NB4 (cell line): ENCODE measurements at places on chromosomes 11 and 22.

- peak; percentile 59 for DNase-seq
These were observed 54.0 kb downstream of the UVRAG start for GRCh38 chr11:75868990-75869389.

DNA sequence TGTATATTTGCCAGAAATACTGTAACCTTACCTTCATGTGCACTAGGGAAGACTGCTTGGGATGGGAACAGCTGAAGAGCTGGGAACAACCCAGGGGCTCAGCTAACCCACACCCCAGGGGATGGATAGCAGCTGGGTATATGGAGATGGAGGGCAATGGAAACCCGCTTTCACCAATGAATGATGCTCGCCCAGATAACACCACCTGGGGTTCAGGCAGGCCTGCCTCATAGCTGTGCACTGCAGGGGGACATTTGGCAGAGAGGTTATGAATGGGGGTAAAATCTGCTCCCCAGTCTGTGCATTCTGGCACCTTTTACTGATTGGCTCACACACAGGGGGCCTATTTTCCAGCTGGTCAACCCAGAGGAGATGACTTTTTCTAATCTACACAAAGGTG is 170.7 kb downstream of the CHST1 start:
- no peak for DNase-seq

DNA sequence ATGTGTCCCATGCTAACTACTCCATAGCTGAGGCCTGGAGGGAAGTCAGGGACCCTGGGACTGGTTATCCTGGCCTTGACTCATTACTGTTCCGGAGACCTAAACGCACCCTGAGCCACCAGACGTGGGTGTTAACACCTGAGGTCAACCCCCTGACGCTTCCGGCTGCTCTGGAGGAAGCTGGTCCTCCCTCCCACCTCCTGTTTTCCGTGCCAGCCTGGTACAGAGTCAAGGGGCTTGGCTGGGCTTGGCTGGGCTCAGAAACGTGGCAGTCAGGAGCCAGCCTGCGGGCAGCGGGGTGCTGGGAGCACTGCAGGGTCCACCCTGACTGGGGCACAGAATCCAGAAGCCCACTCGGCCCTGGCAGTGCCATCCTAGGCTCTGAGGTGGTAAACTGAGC is 2.6 kb downstream of the TMPRSS4 start:
- no peak for DNase-seq

DNA sequence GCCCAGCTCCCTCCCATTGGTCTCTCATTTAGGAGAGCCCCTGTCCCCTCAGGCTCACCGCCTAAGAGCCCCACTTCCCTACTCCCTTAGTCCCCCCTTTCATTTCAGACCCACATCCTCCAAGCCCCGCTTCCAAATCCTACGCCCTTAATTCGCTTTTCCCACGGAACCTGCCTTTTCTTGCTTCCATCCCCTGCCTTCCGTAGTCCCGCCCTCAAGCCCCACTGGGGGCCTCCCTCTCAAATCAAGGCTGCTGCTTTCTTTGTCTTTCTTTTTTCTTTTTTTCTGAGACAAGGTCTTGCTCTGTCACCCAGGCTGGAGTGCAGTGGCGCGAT is 396 bp downstream of the CCDC157 start:
- no peak for DNase-seq

DNA sequence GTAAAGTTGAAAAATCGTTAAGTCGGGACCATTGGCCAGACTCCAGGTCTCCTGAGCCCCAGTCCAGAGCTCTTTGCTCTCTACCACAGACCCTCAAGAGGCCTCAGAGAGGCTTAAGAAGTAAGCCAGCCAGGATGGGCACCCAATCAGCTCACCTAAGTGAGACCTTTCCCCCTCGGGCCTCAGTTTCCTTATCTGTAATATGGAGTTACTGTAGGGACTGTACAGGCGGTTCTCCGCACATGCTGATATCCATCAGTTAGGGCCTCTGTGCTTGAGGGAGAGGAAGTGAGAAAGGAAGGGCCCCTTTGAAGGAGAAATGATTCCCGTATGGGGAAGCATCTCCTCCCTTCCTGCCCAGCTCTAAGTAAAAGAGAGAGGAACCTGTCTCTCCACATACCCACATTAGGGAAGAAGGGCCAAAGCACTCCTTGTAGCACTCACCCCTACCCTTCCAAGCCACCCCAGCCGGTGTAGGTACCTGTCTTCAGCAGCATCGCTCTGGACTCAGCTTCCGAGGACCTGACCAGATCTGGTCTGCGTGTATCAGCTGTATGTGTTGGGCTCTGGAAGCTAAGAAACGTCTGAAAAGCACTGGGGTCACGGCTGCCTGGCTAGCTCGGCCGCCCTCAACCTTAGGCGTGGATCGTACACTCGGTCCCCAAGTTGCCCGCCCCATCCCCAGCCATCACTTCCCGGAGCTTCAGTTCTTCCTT is 653 bp downstream of the NAGA start:
- peak; percentile 68 for DNase-seq

- DNase-seq, result no peak
These were observed 735.9 kb downstream of the NTM start for GRCh38 chr11:132106096-132106982.

DNA sequence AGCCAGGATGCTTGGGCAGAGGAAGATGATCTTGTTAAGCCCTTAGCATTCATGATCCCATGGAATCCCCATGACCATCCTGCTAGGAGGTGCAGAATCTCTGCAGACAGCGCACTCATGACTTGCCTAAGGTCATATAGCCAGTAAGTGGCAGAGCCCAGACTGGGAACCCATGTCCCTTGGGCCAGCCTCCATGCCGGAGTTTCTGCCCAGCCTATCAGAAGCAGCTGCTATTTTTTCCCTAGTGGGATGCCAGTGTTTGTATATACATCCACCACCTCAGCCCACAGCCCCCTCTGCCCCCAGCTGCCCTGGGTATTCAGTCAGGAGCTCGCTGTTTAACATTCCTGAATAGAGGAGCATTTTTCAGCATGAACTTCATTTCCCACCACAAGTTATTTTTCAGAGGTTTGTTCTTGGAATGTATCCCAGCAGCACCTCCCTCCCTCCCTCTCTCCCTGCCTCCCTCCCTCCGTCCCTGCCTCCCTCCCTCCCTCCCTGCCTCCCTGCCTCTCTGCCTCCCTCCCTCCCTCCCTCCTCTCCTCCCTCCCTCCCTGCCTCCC is 34.4 kb upstream of the SUSD2 start:
- DNase-seq, result peak; percentile 40

GRCh38 chr22:49573109-49573765 is 254.4 kb downstream of the BRD1 start:
- no peak for DNase-seq

GRCh38 chr11:11291041-11292015 is 61.7 kb downstream of the CSNK2A3 start:
- no peak for DNase-seq

DNA sequence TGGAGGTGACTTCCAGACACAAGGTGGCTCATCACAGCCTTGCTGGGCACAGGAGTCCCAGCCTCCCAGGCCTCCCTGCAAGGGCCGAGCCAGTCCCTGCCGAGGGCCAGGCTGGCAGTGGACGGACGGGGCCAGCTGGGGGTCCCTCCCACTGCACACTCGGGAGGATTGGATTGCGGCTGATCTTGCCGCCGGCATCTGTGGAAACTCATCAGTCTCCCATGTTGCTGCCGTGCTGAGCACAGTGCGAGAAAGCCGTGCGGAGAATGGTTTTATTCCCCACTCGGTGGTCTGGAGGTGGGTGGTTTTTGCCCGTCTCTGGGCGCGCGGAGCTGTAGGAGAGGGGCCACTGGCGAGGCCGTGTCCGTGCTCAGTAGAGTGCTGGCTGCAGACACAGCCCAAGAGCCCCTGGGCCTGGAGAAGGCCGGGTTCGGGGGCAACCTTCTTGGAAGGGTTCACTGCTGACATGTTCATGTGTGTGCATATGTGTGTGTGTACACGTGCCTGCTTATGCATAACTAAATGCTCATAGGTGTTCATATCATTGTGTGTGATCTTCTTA is 1246.4 kb downstream of the BRD1 start:
- DNase-seq, result no peak

- DNase-seq, result no peak
These were observed 126.7 kb downstream of the OSBP2 start for GRCh38 chr22:30821381-30821780.

DNA sequence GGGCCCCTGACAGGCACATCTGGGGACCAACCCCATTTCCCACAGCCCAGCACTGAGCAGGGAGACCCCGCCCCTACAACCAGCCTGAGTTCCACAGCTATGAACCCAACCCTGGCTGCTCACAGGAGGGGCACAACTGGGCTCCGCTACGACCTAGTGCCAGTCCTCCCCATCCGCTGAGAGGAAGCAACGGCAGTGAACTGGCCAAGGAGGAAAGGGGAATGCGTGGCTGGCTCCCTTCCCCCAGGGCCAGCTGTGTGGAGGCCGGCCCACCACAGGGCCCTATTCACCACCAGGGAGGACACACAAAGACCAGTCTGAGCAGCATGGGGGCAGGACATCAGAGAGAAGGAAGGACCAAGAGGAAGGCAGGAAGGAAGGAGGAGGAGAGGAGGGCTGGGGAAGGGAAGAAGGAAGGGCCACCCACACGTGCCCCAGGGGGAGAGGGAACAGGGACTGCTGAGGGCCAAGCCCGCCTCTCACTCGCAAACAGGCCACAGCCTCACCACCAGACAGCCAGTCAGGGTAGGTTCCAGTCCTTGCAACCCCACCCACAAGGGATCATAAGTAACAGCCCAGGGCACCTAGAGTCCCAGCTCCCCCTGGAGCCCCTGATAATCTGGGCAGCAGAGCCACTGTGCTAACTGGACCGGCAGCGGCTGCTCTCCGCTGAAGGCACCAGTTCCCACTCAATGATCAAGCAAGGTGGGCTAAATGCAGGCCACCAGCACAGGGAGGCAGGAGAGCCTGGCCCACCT is 8.5 kb upstream of the GAL3ST1 start:
- DNase-seq, result no peak

DNA sequence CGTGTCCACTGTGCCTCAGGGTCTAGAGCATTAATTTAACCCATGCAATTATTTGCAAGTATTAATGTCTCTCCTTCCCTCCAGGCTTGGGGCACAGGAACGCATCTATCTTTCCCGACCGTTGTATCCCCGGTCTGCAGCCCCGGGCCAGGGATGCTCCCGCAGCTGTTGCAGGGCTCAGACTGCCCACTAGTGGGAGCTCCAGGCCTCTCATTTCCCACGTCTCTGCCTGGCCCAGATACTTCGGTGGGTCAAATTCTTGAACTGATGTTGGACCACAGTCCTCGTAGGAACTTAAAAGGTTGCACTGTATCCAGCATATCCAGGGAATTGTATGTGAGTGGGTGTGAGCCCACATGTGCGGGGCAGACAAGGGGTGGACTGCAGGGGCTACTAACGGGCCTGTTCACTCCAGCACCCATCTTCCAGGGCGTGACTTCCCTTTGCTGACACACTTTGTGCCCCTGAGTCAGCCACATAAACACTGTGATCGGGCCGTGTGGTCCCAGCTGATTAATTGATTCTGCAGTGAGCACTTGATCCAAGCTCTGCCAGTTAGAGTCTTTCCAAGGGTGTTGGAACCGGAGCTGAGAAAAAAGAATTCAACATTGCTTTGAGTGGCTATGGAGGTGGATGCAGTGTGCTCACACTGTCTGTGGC is 451.3 kb downstream of the TBC1D22A start:
- DNase-seq, result peak; percentile 47

DNA sequence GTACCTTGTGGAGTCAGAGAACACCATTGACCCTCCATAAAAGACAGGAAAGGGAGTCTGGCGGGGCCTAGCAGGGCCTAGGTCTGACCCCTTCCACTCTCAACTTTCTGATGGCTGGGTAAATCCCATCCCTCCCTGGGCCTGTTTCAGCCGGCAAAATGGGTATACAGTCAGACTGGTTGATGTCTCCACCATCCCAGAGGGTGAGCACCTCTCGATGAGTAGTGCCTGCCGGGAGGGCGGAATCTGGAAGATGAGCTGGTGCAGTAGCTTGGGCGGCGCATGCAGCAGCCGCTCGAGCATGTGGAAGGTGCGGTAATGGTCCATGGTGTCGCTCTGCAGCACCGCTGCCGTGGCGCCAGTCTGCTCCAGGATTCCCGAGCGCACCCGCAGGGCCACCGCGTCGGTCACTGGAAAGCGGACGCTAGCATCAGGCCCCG is 528 bp downstream of the FIBP start:
- DNase-seq, result no peak

DNA sequence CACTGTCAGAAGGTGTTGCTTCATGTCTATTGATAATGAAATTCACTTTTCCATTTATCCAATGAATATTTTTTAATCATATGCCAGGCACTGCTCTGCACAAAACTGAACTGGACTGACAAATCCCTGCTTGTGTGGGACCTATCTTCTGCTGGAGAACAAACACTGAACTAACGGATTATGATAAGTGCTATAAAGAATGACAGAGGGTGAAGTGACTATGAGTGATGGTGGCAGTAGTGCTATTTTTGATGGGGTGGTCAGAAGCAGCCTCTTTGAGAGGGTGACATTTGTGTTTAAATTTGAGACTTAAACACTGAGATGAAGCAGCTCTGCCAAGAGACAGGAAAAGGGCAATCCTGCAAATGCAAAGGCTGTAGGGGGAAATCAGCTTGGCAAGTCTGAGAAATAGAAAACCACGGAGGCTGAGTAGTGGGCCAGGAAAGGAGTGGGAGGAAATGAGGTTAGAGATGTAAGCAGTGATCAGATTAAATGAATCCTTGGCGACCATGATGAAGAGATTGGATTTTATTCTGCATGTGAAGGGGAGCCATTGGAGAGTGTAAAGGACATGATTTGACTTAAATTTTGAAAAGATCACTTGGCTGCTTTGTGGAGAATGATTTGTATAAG is 6.0 kb downstream of the TBCEL start:
- DNase-seq, result peak; percentile 19

- peak; percentile 70 for DNase-seq
These were observed 458 bp downstream of the RTN4R start for GRCh38 chr22:20267441-20268278.

GRCh38 chr11:127943152-127943551 is 644.2 kb downstream of the ETS1 start:
- DNase-seq, result no peak

- DNase-seq, result peak; percentile 69
These were observed 270.7 kb downstream of the ETS1 start for GRCh38 chr11:128316541-128317227.

DNA sequence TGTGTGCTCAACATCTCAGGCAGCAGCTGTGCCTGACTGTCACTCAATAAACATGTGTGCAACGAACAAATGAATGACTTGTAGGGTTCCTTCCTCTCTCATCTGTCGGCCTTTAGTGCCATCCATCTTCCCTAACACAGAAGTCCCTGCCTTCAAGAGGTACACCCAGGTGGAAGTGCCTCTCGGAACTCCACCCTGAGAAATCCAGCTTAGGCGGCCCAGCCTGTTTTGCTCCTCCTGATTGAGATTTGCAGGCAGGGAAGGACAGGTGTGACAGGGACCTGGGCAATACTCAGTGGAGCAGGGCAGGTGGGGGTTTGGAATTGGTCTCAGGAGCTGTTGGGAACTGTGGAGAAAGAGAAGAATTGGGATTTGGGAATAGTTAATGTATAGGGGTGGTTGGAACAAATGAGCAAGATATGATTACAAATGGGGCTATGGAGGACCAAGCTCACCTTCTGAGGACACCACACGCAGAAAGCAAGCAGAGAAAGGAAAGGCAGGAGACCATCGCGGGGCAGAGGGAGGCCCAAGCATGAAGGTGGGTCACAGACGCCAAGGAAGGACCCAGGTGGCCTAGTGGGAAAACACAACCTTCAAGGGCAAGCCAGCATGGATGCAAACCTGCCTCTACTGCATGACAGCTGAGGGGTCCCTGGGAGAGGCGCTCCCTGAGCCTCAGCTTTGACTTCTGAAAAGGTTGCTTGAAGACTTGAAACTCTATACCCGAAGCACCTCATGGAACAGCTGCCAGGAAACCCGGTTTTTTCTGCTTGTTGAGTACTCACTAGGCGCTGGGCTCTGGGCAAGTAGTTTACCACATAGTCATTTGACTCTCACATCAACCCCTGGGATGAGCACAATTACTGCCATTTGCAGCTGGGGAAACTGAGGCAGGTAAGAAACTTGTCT is 40.9 kb upstream of the ANO1 start:
- DNase-seq, result no peak

- no peak for DNase-seq
These were observed 5.6 kb downstream of the CHST1 start for GRCh38 chr11:45659818-45660160.
